ENCODE measurements at places on chromosomes 5 and 9. TPM values are rescaled to one million over a fixed set of nuclear protein-coding genes. Genes with fewer than 3 reads are reported as not detected.

Gene GOLM1
- 56.5 TPM for total RNA-seq

Gene TDRD7
- total RNA-seq = 14.7 TPM

Gene GLDC
- 6.9 TPM for total RNA-seq

Gene CCDC152
- 0.33 TPM for total RNA-seq

Gene TPRN
- total RNA-seq = 9.9 TPM

Gene UGCG
- 59.1 TPM for total RNA-seq

Gene NREP
- total RNA-seq = 81.4 TPM

Gene F2RL2
- total RNA-seq = 0.76 TPM

Gene PCDHGB5
- total RNA-seq = 22.4 TPM

Gene SYK
- not detected for total RNA-seq

Gene ZNF462
- total RNA-seq = 18.0 TPM

Gene ABCA1
- total RNA-seq = 13.1 TPM

Gene CDC25C
- 7.9 TPM for total RNA-seq

Gene CD14
- not detected for total RNA-seq

Gene ALDH1B1
- total RNA-seq = 25.8 TPM

Gene LNPEP
- 60.4 TPM for total RNA-seq

Gene PRR7
- total RNA-seq = 21.2 TPM

Gene BTNL3
- total RNA-seq = not detected

Gene ZNF454
- total RNA-seq = 1.1 TPM

Gene HRH2
- under 0.01 TPM for total RNA-seq

Gene IRX2
- total RNA-seq = not detected

Gene CCDC180
- total RNA-seq = 2.2 TPM

Gene ZFAND5
- 119 TPM for total RNA-seq

Gene WDR5
- 32.9 TPM for total RNA-seq

Gene OR1J2
- 0.19 TPM for total RNA-seq

Gene LHX2
- not detected for total RNA-seq

Gene AP3S1
- total RNA-seq = 96.7 TPM

Gene GRIA1
- 0.33 TPM for total RNA-seq

Gene SPATA31C1
- total RNA-seq = not detected

Gene HNRNPH1
- total RNA-seq = 529 TPM

Gene PTGS1
- 5.2 TPM for total RNA-seq

Gene CNTLN
- 11.2 TPM for total RNA-seq

Gene TEX48
- not detected for total RNA-seq

Gene ZMAT2
- total RNA-seq = 32.4 TPM

Gene EPB41L4B
- total RNA-seq = 1.3 TPM

Gene SLC25A48
- not detected for total RNA-seq

Gene ZNF300
- 5.3 TPM for total RNA-seq

Gene CBY3
- total RNA-seq = not detected

Gene ADAMTS12
- 0.19 TPM for total RNA-seq

Gene IRGM
- total RNA-seq = not detected

Data from vein endothelial cell (primary cell).